ENCODE measurements at places on chromosomes 11 and 22.

DNA sequence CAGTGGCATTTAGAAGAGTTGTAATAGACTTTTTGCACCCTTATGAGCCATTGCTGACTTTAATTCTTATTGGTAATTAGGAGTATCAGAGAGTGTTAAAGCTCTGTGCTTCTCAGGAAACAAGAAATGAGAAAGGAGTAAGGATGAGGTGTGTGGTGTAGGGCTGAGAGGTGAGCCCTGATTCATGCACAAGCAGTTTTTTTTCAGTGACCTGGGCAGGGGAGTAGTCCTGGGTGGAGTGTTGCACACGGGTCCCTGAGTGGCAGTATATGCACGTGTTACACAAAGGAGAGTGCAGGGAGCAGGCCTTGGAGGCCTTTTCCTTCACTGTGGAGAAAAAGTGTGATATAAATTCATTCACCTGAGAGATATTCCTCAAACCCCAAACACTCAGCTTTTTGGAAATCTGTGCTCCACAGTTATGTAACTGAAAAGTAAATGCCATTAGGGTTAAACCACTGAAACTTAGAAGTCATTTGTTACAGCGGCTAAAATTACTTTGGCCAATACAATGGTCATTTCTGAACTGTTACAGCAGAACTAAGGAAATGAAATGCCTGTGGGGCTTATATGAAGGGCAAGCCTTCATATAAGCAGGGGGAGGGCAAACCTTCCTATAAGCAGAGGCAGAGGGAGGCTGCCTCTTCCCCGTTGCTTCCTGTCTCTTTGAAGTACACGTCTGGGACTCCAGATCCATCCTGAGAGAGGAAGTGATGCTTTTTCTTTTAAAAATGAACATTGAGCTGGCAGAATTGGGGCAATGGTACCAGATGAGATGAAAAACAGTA lies 62.6 kb upstream of the OLFML1 start:
- DNase-seq: no peak

DNA sequence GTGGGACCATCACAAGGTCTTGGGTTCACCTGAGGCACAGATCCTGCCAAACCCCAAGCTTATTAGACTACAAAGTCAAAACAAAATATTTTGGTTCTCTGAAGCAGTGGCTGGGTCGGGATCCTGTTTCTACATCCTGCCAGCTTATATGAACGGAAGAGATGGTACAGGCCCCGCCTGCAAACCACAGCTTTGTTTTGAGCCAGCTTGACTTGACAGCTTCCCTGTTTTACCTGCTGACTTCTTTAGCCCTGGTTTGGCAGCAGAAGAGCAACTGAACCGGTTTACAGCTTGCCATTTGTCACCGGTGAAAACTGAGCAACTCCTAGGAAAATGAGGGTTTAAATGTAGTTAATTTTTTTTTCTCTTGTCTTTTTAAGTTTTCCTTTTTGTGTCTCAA lies 11.4 kb downstream of the PACS1 start:
- peak; percentile 60 for DNase-seq

DNA sequence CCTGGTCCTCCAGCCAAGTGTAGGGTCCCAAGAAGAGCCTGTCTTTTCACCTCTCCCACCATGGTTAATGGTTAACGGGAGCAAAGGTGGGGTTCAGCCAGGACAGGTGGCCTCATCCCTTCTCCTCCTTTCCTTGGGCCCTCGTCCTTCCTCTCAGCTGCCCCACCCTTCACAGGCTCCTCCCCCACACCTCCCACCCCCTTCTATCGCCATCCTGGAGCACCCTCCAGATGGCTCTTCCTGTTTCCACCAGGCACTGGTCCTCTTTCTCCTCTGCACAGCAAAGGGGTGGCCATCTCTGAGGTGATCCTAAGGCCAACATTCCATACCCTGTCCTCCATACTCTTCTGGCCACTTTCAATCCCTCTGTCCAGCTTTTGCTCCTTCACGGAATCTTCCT lies 48.9 kb downstream of the SLC22A12 start:
- DNase-seq: no peak

DNA sequence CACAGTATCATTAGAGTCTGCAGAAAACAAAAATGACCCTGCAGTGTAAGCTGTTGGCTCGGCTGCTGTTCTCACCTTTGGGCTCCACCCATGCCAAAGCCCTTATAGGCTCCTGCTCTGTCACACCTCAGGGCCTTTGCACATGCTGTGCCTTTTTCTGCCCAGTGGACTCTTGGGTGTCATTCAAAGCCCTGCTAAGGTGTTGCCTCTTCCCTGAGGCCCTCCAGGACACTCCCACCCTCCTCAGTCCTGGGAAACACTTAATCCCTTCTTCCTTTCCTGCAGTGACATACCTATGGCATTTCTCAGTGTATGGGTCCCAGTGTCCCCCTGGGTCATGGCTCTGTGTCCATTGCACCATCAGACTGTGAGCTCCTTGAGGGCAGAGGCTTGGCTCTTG lies 29.1 kb upstream of the CACNG2 start:
- no peak for DNase-seq
